Stimulated activated CD4-positive, alpha-beta T cell treated with anti-CD3 and anti-CD28 coated beads, Interleukin-4, amount 100 ng/mL, for 4 hours (primary cell): ENCODE measurements at places on chromosomes 3 and 15.

- DNase-seq: no peak
These were observed 117.3 kb upstream of the SLC7A14 start for GRCh38 chr3:170703121-170703588.

GRCh38 chr15:58431221-58432149 is at the start of gene LIPC:
Gene LIPC, plus strand, starts transcription at chr15:58431991. Its CDS starts 42 bp downstream, at chr15:58432033.
- no peak for DNase-seq

DNA sequence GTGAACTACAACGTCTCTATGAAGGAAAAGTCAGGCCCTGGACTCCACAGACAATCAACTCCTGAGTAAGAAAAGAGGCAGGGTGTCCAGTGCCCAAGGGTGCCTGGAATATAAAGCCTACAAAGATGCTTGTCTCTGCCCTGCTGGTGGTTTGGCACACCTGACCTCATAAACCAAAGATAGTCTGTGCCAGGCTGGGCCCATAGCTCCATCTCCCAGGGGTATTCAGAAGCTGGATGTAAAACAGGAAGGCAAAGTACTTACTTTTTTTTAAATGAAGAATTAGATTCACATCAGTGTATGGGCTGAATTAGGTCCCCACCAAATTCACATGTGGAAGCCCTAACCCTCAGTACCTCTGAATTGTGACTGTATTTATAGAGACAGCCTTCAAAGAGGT is 66.6 kb upstream of the HERC1 start:
- no peak for DNase-seq

DNA sequence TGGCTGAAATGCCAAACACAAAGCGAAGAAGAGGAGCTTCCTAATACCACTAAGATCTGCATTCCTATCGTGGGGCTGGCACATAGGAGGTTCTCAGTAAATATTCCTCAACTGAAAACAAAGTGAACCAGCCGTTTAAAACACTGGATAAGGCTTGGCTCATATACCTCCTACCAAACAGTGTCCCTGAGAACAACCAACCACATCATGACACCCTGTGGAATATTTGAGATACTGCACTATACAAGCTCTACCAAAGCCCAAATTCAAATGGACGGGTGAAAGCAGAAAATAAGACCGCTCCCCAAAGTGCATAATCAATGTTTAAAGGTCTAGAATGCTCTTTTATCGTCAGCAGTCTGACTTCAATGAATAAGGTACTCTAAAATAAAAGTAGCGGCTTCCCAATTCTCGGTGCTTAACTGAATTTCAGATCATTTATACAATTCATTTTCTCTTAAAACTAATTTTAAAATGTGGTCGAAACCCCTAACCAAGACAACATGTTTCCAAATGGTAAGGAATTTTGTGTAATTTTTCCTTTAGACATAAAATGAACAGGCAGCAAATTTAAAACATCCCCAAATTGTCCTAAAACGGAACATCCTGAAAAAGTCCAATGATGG is 425.8 kb downstream of the ERC2 start:
- DNase-seq: no peak

DNA sequence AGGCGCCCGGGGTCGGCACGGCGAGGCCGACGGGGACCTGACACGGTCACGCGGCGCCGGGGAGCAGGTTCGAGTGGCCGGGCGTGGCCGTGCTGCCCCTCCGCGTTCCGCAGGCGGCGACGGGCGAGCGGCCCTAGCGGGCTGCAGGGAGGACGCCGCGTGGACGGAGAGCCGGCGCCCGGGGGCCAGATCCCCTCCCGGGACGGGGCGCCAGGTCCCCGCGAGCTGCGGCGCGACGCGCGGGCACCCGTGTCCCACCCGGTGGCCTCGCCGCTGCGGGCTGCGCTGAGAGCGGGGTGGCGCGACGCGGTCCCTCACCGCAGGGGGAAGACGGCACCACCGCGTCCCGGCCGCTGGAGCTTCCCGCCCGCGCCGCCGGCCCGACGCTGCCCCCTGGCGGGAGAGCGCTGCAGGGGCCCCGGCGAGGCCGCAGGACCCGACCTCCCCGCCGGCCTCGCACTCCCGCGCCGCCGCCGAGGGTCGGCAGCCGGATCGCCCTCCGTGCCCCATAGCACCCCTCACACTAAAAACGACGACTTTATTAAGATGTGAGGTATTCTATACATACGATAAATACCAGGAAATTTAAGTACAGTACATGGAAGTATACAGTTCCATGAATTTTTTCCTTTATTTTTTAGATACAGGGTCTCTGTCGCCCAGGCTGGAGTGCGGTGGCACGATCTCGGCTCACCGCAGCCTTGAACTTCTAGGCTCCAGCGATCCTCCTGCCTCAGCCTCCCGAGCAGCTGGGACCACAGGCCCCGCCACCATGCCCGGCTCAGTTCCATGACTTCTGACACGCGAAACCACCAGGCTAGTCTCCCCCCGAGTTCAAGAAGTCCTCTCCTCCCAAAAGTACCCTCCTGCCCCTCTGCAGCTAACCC is 1.3 kb upstream of the PIGZ start:
- DNase-seq: peak; percentile 55

- no peak for DNase-seq
These were observed 34.1 kb downstream of the WNT7A start for GRCh38 chr3:13845806-13846205.

GRCh38 chr15:41671656-41672648 is 11.7 kb downstream of the MGA start:
- DNase-seq: no peak

DNA sequence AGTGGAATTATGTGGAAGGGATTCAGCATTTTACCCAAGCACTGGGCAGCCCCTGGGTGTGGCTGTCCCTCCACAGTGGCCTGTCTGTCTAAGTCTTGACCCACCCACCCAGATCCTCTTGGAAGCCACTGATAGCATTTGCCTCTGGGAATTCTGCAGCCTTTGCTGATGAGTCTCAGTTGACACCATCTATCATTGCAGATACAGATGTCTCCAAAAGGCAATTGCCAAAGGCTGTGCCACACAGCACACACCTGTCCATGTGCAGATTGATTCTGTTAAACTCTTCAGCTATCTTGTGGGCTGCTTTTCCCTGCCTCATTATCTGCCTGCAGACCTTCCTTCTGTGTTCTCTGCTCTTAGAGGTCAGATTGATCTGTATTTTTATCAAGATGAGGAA is 18.1 kb downstream of the CX3CR1 start:
- DNase-seq: no peak

GRCh38 chr15:39942101-39942752 is 8.3 kb downstream of the EIF2AK4 start:
- DNase-seq: no peak

DNA sequence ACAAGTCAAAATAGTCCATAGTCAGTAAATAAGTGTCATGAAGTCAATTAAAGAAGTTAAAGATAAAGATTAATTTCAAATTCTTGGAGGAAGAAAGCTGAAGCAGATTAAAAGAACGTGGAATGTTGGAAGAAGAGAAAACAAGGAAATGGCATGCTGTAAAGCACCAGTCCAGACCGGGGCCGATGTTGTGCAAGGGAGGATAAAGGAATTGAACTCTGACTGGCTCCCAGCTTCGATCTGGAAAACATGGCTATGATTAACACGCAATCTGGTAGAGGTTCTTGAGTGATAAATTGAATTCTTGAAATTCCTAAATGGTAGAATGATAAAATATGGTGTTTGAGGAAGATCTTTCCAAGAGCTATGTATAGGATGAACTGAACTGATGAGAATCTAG is 194.4 kb downstream of the MEIS2 start:
- DNase-seq: no peak

- no peak for DNase-seq
These were observed 14.4 kb downstream of the GOLGB1 start for GRCh38 chr3:121735047-121735696.

- DNase-seq: no peak
These were observed 319 bp upstream of the TP63 start for GRCh38 chr3:189630767-189631372.

- no peak for DNase-seq
These were observed 1.6 kb upstream of the DNAH12 start for GRCh38 chr3:57545636-57546268.
